Left kidney (tissue), 8 donors: ENCODE measurements at places on chromosomes 1 and 21. TPM values are rescaled to one million over a fixed set of nuclear protein-coding genes. Genes with fewer than 3 reads are reported as not detected.

BATF3 gene
- 0.88 TPM for polyA plus RNA-seq

PTGFR gene
- 0.25 TPM for polyA plus RNA-seq

IL10 gene
- 0.42 TPM for polyA plus RNA-seq

VASH2 gene
- polyA plus RNA-seq = 27.2 TPM

SYTL1 gene
- 7.6 TPM for polyA plus RNA-seq

IFI44L gene
- polyA plus RNA-seq = 7.6 TPM

HSPG2 gene
- polyA plus RNA-seq = 154 TPM

SLC5A9 gene
- 20.6 TPM for polyA plus RNA-seq

- DNase-seq = no peak
Observed at GRCh38 chr1:96465441-96465840, 256.1 kb upstream of the PTBP2 start.

DNA sequence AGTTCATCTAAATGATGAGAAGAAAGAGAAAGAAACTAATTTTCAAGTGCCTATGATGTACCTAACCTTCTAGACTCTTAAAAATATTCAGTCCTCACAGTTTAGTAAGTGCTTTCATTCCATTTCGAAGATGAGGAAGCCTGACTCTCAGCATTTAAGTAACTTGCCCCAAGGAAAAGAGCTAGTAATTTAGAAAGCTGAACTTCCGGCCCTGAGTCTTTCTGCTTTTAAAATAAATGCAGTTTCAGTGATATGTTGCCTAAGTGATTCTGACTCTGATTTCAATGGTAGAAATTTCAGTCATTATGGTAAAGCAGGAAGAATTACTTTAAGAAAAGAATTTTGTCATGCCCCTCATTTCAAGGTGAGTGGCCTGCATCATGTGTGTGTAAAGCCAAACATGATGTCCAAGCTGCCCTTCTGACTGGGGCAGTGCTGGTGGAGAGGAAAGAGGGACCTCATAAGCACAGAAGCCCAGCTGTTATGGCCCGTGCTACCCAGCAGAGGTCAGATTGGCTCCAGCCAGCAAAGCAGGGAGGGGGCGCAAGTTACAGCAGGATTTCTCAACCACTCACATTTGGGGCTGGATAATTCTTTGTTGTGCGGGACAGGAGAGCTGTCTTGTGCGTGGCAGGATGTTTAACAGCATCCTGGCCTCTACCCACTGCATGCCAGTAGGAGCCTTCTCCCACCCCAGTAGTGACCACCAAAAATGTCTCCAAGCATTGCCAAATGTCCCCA is 10.7 kb downstream of the ATP1A4 start:
- no peak for DNase-seq

DNA sequence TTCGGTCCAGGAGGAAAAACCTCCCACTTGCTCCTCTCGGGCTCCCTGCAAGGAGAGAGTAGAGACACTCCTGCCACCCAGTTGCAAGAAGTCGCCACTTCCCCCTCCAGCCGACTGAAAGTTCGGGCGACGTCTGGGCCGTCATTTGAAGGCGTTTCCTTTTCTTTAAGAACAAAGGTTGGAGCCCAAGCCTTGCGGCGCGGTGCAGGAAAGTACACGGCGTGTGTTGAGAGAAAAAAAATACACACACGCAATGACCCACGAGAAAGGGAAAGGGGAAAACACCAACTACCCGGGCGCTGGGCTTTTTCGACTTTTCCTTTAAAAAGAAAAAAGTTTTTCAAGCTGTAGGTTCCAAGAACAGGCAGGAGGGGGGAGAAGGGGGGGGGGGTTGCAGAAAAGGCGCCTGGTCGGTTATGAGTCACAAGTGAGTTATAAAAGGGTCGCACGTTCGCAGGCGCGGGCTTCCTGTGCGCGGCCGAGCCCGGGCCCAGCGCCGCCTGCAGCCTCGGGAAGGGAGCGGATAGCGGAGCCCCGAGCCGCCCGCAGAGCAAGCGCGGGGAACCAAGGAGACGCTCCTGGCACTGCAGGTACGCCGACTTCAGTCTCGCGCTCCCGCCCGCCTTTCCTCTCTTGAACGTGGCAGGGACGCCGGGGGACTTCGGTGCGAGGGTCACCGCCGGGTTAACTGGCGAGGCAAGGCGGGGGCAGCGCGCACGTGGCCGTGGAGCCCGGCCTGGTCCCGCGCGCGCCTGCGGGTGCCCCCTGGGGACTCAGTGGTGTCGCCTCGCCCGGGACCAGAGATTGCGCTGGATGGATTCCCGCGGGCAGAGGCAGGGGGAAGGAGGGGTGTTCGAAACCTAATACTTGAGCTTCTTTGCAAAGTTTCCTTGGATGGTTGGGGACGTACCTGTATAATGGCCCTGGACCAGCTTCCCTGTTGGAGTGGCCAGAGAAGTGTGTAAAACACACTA is 45.3 kb downstream of the MRPL39 start:
- DNase-seq = peak; percentile 57

GRCh38 chr1:1437904-1438376 is 2.5 kb downstream of the VWA1 start:
- no peak for DNase-seq

DNA sequence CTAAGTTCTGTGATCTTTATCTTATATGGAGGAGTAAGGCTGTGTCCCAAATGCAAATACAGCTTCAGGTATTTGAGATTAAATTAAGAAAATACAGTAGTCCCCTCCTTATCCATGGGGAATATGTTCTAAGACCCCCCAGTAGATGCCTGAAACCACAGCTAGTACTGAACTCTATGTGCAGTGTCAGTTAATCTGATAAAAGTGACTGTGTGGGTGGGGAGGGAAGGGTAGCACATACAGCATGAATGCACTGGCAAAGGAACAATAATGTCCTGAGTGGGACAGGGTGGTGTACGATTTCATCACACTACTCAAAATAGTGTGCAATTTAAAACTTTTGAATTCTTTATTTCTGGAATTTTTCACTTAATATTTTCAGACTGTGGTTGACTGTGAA is 83.1 kb downstream of the HS2ST1 start:
- DNase-seq = no peak

DNA sequence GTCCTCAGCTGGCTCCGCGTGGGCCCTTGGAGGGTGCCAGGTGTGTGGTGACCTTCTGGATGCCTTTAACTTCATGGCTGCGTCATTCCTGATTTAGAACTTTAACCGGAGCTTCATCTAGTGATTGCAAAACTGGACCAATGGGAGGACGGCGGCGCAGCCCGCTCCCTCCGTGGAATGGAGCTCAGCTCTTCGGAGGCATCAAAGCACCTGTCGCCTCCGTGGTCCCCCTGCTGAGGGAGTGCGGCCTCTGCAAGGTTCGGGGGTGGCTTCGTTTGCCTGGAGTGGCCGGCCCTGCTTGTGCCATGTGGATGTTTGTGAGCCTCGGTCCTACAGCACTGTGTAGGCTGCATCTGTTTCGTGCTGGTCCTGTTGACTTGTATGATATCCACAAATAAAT is 14.2 kb downstream of the CSTB start:
- no peak for DNase-seq

GRCh38 chr1:179877586-179878265 is at the start of gene TOR1AIP2:
TSS of gene TOR1AIP2 (minus strand) at chr1:179877803. CDS start at chr1:179852665, 25,138 bp downstream.
- peak; percentile 86 for DNase-seq

DNA sequence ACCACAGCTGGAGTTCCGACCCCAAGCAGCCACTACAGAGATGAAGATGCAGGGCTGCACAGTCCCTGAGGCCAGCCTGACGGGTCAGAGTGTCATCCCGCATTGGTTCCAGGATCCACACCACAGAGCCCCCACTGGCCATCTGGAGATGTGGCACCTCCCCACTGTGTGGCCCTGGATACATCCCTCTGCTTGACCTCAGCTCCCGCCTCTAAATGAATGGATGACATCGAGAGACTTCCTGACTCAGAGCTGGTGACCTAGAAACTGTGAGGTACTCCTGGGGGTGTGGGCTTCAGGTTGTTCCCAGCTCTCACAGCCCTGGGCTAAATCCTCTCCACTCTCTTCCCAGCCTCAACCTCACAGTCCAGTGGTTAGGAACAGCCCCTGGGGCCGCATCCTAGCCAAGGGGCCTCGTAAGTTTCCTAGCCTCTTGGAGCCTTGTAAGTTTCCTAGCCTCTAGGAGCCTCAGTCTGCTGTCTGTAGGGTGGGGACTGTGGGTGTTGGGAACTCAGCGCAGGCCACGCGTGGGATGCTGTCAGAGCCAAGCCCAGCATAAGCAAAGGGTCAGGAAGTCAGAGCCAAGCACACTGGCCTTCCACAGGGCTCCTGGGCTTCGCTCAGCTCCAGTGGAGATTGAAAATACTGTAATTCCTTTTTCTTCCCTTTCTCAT is 87.5 kb upstream of the RUNX3 start:
- DNase-seq = no peak

- DNase-seq = no peak
Observed at GRCh38 chr1:116693759-116694480, 26.4 kb upstream of the IGSF3 start.

- no peak for DNase-seq
Observed at GRCh38 chr1:6674771-6675170, 26.8 kb downstream of the DNAJC11 start.

DNA sequence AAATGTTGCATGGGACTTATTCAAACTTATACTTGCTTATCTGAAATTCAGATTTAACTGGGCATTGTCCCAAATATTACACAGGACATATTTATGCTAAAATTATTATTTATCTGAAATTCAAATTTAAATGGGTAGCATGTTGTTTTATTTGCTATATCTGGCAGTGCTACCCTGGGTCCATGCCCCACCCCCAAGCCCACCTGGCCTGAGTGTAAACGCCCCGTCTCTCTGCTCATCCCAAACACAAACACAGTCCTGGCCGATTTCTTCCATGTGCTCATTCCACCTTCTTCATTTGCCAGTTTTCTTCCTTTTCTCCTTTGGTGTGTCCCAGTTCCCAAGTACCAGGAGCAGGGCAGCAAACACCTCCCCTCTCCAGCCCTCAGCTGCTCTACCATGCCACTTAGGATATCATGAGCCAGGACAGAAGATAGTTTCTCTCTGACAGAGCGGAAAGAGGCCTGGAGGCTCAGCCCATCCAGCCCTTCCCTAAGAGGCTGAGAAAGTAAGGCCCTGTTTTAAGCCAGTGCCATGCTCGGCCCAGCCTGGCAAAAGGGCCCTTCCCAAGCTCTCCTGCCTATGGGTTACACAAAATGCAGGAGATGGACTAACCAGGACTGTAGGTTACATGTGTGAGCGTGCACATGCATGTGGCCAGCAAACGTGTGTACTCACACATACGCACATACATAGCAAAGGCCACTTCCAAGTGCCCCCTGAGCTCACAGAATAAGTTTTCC is 69.5 kb downstream of the UBE2T start:
- DNase-seq = no peak

GRCh38 chr21:38688068-38688467 is 117.7 kb upstream of the ETS2 start:
- no peak for DNase-seq

DNA sequence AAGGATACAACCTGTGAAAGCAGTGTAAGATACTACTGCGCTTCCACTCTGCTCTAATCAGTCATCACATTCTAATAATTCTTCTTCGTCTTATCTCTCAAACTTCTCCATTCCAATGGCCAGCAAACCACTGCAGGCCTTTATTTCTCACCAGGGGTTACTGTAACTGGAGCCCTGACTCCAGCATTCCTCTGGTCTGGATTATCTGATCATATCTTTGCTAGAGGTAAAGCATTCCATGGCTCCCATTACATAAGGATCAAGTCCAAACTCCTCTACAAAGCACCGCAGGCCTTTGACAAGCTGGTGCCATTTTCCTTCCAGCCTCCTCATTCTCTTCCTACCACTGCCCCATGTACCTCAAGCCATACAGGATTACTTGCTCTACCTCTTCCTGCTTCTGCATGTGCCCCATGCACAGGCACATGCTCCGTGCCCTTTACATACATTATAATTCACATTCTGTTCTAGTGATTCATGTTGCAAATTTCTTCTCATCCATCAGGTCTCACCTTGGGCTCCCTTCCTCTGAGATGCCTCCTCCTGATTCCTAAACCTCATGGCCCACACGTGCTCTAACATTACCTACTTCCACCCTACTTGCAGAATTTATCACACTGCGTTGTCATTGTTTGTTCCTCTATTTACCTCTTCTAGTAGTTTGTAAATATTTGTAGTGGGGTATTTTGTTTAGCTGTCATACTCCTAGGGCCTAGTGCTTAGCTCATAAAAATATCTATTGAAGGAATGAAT is 9.3 kb upstream of the SERBP1 start:
- no peak for DNase-seq

DNA sequence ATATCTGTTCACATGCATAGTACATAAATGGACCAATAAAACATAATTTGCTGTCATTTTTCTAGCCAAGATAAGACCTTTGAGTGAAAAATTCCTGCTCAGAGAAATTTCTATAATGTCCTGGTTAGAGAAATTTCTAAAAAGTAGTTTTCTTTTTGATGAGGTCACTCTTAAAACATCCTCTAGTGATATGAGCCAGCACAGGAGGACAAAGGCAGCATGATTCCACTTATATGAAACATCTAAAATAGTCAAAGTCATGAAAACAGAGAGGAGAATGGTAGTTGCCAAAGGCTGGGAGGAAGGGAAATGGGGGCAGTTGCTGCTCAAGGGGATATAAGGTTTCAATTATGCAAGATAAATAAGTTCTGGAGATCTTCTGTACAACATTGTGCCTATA is 239.4 kb downstream of the BACH1 start:
- DNase-seq = no peak

GRCh38 chr1:9097947-9098705 is 28.7 kb upstream of the SLC2A5 start:
- no peak for DNase-seq

DNA sequence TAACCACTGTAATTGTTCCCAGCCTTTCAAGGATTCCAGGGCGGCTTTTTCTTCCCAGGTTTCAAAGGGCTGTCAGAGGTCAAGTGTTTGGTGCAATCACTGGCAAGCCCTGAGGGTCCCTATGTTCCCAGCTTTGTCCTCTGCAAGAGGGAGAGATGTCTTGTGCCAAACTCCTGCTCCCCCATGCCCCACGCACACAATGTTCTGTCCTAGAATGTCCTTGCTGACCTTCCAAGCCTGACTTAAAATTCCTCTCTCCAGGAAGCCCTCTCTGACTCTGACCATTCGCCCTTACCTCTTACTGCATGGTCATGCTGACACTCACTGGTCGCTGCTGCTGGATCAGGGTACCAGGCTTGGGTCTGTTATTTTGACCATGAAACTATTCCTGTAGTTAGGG is 152.5 kb upstream of the KCND3 start:
- no peak for DNase-seq

GRCh38 chr1:41535716-41536115 is 51.2 kb upstream of the EDN2 start:
- no peak for DNase-seq
